ENCODE measurements at places on chromosomes 2 and 18.

DNA sequence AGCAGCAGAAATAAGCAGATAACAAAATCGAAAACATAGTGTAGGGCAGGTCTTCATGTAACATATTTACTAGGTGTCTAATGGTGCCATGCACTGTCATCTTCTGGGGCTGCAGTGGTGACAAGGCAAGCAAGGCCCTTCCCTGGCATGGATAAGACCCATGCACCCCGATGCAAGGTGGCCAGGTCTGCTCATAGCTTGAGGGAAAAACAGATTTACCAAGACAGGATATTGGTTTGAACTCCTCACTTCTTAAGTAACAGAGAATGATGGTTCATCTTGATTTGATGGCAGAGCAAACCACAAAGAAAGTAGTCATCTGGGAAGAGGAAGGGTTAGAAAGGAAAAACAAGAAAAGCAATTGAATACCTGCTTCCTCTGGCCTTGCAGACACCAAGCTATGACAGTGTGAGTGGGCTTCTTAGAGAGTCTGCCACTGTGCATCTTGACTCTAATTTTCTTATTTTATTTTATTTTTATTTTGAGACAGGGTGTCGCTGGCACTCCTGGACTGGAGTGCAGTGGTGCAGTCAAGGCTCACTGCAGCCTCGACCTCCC is 35.8 kb upstream of the EML6 start:
- no peak for DNase-seq

DNA sequence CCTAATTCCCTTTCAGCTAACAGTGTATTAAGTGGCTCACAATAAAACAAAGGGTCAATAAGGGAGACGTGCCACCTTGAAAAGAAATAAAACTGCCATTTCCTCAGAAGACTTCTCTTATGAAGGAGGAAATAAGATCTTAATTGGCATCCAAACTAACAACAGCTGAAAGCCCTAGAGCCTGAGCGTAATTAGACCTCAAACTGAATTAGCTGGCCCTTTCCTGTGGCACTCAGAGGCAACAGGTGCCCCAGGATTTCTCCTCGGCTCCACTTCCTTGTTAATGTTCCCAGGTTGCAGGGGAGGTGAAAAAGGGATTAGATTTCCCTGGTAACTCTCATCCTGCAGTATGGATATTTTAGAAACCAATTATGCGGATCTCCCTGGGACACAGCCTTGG is 804.3 kb downstream of the DCDC2C start:
- no peak for DNase-seq

DNA sequence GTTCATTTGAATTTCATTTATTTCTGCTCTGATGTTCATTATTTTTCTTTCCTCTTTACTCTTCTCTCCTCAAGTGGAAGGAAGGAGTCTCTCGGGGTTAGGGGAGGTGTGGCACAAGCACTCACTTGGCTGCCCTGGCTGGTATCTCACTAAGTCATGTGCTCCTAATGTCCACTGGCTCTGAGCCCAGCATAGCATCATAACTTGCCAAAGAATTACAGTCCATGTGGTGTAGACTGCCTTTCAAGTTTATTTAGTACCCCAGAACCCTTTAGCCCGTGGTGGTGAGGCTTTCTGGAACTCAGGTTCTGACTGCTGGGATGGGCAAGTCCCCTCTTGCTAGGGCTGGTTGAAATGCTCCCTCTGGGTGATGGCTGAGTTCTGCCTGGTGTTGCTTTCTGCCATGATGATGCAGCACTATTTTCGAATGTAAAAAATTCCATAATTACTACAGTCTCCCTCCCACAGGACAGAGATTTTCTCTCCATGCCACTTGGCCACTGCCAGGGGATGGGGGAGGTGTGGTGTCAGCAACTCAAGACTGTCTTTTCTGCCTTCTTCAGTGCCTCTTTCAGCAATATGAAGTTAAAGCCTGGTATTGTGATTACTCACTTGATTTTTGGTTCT is 22.2 kb downstream of the SPAG16 start:
- no peak for DNase-seq

DNA sequence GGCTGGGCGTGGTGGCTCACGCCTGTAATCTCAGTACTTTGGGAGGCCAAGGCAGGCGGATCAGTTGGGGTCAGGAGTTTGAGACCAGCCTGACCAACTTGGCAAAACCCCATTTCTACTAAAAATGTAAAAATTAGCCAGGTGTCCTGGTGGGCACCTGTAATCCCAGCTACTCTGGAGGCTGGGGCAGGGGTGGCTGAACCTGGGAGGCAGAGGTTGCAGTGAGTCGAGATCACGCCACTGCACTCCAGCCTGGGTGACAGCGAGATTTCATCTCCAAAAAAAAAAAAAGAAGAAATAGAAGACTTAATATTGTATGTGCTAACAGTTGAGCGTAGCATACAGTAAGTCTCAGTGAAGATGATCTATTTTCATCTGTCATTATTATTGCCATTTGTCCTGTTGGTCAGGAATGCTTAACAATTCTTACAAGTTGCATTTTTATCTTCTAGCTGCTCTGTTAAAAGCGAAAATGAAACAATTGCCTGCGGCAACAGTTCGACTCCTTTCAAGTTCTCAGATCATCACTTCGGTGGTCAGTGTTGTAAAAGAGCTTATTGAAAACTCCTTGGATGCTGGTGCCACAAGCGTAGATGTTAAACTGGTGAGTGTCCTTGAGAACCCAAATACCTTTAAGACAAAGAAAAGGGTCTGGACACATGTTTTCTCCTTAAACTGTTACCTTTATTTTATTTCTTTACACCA is 7.2 kb downstream of the PMS1 start:
- DNase-seq, result no peak

GRCh38 chr18:79961527-79962291 is 2.7 kb upstream of the HSBP1L1 start:
- DNase-seq, result no peak

DNA sequence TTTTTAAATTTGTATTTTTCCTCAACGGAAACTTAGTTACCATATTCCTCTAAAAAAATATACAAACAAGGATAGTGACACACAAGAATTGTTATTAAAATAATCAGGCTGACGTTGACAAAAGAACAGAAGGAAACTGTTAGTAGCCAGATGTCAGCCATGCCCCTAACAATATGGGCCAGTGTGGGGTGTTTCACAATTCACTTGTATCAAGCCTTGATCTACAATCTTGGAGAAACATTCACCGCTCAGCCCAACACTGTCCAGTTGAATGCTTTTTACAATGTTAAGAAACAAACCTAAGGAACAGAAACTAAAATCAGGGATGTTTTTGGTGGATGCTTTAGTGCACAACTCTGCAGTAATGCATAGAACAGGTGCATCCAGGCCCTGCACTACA is 44.6 kb downstream of the TMEFF2 start:
- DNase-seq, result no peak

DNA sequence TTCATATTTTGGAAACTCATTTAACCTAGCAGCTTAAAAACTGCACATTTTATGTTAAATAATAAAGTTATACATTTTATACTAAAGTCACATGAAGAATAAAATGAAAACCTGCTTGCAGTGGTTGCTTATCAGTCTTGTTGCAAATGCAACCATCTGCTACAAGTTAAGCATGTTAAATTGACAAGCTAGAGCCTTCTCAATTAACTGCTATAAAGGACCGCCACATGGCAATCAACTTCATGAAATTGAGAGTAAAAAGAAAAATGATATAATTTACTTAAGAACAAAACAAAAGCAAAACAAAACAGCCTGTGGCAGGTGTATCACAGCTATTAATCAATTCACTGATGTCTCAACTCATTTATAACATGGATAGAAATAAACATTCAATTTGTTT is 78.7 kb downstream of the RTTN start:
- no peak for DNase-seq

DNA sequence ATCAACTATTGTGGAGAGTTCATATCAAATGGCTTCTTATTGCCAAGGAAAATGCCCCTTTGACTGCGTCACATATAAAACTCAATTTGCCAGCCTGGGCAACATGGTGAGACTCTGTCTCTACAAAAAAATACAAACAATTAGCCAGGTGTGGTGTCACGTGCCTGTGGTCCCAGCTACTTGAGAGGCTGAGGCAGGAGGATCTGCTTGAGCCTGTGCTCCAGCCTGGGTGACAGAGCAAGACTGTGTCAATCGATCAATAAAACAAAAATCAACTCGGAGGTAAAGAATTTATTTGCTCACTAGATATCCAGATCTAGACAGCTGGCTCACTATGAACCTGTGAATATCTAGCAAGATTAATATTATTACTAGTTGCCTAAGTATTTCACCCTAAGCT is 1.7 kb upstream of the ZCCHC2 start:
- no peak for DNase-seq

DNA sequence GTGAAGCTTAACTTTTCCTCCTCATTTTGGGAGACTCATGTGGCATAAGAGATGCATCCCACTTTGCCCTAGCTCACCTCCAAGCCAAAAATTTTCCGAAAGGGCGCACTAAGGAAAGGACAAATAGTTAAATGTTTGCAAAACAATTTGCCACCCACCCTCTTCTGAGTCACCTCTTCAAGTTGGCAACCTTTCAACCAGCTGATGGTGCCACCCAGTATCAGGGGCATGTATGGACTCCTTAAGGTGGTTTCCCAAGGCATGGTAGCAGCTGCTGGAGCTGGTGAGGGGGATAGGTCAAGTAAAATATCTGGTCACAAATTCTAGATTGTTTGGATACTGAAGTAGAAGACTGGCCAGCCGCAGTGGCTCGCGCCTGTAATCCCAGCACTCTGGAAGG is 17.2 kb upstream of the ITGAV start:
- DNase-seq, result no peak

- no peak for DNase-seq
Observed at GRCh38 chr2:176156807-176157498, at the start of gene HOXD3. TSS of gene HOXD3 (plus strand) at chr2:176157307. CDS start at chr2:176169115, 11,808 bp downstream.

GRCh38 chr2:63580651-63581297 is 7.5 kb downstream of the WDPCP start:
- no peak for DNase-seq

GRCh38 chr18:55038162-55038561 is 78.9 kb upstream of the CCDC68 start:
- no peak for DNase-seq

- DNase-seq, result no peak
Observed at GRCh38 chr2:37318401-37318800, 6.2 kb downstream of the PRKD3 start.

DNA sequence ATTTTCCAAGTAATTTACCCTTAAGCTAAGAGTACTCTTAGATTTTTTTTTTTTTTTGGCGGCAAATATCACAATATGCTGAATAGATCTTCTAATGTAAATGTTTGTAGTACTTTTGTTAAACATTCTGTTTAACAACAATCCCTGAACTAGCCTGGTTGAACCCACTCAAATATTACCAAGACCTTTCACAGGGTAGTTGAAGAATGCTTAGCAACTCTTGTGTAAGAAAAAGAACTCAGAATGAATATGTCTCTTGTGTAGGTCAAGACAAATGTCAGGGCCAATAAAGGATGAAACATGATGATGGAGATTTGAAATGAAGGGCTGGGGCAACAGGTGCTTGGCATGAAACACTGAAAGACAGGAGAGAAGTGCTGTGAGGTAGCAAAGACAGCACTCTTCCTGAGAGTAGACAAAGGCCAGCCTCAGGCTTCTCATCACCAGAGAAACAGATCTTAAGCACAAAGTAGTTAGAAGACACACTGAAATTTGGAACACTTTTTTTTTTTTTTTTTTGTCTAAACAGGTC is 597.3 kb downstream of the ERBB4 start:
- DNase-seq, result no peak

DNA sequence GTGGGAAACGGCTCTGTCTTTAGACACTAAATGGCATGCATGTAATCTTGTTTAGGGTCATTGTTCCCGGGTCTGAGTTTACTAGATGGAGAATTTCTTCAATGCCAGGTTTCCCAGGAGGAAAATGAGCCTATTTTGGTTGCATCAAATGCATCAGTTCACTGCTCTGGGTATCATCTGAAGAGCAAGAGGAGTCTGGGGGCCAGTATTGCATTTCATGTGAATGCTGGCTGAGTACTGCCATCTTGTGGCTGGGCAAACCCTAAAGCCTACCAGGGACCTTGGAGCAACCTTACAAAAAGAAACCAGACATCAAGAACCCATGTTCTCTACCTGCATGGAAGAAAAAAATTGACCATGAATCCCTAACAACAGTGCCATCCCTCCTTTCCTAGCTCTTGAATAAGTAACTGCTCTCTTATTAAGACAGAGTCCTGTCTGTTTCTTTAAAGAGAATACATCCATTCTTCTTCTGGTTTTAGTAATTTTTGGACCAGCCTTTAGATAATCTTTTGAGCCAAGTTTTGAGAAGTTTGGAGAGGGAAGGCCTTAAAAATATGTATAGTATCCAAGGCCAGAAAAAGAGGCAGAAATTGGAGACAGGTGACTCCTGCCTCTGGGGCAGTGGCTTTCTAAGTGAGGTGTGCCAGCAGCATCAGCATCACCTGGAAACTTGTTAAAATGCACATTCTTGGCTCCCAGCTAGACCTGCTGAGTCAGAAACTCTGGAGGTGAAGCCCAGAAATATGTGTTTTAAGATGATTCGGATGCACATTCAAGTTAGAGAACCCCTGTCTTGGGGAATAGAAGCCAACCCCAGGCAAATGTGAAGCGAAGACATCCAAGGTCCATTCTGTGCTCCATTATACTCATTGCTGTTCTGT is 261.0 kb upstream of the CXCR4 start:
- DNase-seq, result peak; percentile 24

GRCh38 chr2:23684395-23685176 is 242.3 kb downstream of the ATAD2B start:
- DNase-seq, result no peak

GRCh38 chr2:233940376-233941276 is 23.5 kb downstream of the TRPM8 start:
- DNase-seq, result no peak

DNA sequence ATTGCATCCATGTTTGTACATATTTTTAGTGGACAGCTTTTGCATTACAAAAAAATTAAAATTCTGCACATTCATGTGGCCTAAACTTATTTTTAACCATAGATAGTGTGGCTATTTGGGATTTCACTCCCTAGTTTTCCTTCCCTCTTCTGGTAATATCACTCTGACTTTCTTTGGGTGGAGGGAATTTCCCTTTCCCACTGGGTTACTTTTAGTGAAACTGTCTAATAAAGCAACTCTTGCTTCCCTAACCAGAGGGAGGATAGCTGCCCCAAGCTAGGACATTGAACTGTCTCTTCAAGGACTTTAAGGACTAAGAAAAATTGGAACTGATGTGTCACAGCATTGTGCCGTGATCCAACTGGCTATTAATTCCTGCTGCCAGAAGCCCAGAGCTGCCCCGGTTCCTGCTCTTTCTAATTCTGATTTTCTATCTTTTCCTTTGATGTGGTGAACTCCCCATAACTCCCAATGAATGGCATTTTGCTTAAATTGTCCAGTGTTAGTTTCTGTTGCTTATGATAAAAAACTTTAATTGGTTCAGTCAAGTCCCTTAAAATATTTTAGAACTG is 20.0 kb upstream of the EFR3B start:
- no peak for DNase-seq

GRCh38 chr2:224890372-224890771 is 151.9 kb downstream of the DOCK10 start:
- DNase-seq, result no peak

DNA sequence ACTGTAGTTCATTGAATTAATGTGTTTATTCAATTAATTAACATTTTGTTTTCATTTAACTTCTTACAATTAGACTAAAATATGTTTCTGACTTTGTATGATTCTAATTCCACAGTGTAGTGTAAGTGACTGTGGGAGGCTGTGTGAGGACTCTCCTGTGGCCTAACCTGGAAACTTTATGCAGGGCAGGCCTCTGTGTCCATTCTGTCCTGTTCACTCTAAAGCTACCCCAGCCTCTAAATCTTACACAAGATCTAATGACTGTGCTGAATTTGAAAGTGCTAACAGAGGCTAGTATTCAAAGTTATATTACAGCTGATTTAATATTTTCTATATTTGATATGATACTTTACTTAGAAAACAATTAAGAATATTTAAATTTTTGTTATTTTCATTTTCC is 270.5 kb upstream of the CDH19 start:
- DNase-seq, result no peak

- DNase-seq, result no peak
Observed at GRCh38 chr2:231554327-231554726, 24.1 kb upstream of the NMUR1 start.
